ENCODE measurements at places on chromosomes 13 and 19.

GRCh38 chr19:49581007-49581508, at the start of gene PRRG2:
Gene PRRG2 (plus strand): TSS chr19:49581316. CDS start chr19:49583220, 1,904 bp downstream.
- no peak for DNase-seq

DNA sequence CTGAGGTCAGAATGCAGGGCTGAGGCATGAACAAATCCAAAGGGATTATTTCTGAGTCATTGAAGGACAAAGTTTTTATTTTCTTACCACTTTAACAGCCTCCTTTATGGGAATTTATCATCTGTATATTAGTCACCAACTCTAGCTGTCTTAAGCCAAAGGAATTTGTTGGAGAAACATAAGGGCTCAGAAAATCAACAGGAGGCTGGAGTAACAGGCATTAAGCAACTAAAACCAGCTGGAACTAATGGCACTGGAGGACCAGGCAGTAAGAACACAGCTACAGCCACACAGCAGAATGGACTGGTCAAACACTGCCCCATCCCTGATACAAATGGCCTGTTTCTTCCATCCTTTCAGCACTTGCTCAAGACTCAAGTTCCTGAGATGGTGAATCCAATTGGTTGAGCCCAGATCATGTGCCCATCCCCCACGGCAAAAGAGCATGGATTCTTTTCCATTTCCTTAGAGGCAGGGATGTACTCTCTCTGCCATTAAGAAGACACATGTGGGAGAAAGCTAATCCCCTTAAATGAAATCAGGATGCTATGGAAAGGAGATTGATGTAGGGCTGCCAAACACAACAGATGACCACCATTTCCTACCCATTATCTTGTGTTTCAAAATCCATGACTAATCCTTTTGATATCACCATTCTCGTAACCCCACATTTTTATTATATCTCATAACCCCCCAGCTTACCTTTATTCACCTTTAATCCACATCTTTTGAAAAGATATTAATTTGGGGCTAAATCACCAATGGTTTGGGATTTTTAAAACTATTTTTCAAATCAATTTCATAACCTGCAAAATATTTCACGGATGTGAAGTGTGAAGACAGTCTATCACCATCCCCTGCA, 157.0 kb upstream of the FNDC3A start:
- DNase-seq = no peak

- DNase-seq = no peak
Observed at GRCh38 chr13:94033098-94033497, 446.4 kb downstream of the DCT start.

DNA sequence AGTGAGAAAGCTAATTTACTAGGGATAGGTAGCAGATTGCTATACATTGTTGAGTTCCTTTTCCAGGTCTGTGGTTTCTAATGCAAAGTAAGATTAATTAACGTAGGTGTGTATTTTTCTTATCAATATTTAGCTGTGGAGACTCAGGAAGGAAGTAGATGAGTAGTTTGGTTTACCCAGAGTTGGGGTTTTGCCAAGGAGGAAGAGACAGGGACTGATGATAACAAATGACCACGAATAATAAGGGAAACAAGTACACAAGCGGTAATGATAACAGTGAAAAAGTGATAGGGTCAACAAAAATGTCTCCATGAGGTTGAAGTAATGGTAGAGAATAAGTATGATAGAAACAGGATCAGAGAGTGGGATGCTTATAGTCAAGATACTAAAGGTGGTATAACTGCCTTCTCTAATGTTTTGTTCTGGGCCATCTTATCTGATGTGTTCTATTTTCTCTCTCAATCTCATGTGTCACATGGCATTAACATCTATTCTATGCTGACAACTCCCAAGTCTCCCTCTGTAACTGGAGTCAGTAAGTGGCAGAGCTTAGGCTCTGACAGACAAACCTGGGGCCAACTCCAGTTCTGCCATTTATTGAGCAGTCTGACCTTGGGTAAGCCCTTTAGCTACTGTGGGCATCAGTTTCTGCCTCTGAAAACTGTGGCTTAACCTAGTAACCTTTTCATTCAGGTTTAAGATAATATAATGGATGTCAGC, 8.8 kb downstream of the OBI1 start:
- no peak for DNase-seq

DNA sequence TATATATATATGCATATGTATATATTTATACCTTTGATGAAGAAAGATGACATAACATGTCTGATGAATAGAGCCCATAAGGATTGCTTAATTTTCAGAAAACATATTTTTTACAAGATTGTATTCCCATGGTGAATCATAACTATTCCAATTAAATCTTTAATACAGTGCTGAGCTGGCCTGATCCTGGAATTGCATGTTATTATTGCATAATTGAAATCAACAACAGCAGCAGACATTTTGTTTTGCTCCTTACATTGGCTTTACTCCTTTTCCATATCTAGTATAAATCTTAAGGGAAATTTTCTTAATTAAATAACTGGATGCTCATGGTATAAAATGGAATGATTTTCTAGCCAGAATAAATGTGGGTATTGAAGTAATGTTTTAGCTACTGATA, 22.0 kb downstream of the POSTN start:
- DNase-seq = no peak

DNA sequence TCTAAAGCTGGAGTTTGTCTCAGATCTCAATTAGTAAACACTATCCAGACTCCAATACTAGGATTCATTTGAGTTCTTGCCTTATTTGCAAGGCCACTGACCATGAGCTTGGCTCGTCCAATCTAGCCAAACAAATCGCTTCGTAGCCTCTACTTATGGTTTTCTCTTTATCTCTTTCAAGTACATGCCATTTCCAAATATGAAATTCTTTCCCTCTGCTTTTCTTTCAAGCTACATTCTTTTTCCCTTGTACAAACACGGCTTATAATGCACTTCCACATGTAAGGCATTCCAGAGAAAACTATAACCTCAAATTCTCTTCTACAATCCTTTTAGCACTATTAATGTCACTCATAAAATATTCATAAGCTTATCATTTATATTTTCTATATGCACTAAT, 10.9 kb upstream of the N4BP2L1 start:
- no peak for DNase-seq

- no peak for DNase-seq
Observed at GRCh38 chr19:38693380-38694223, 46.2 kb downstream of the ACTN4 start.

DNA sequence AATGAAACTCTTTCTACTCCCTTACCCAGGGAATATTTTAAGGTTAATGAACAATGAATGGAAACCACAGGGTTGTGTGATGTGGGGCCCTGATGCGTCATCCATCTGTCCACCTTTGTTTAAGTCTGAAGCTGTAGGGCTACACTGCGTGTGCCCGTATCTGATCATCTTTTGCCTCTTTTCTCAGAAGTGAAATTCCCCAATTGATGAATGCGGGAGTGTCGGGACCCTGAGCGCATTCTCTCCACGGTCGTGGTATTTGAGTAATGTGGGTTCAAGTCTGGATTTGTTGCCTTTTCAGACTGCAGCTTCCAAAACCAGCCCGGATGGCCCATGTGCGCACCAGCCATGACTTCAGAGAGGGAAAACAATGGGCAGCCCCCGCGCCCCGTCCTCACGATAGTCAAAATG, 112.3 kb downstream of the COL4A2 start:
- DNase-seq = no peak

GRCh38 chr13:108551674-108552073, 77.7 kb upstream of the MYO16 start:
- DNase-seq = no peak

- DNase-seq = no peak
Observed at GRCh38 chr19:53333066-53333462, 485 bp upstream of the ZNF845 start.

- no peak for DNase-seq
Observed at GRCh38 chr19:58395220-58395978, at the start of gene RNF225. Gene RNF225 (plus strand): TSS chr19:58395656. CDS start chr19:58396090, 434 bp downstream.

GRCh38 chr13:76383676-76384461, 502.3 kb downstream of the KCTD12 start:
- no peak for DNase-seq

- no peak for DNase-seq
Observed at GRCh38 chr13:113724016-113724758, 34.8 kb upstream of the TMEM255B start.

GRCh38 chr13:78875792-78876580, 217.0 kb upstream of the OBI1 start:
- DNase-seq = no peak

GRCh38 chr13:49369866-49370265, 74.0 kb downstream of the CAB39L start:
- no peak for DNase-seq

GRCh38 chr13:79631051-79631659, 150.2 kb downstream of the NDFIP2 start:
- no peak for DNase-seq

DNA sequence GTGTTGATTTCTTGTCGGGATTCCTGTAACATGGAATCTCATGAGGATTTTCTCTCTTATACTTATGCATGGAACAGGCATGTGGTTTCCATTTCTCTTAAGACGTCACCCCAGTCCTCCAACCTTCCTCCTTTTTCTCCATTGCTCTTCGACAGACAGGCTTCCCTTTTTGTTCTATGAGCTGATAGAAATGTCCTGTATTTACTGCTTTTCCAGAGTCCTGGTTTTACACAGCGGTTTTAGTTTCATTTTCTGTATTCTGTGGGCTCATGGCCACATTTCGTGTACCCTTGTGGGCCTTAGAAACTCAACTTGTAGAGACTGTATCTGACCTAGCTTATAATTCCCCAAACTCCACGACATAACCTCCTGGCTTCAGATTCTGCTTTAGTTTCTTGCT, 113.1 kb downstream of the PAN3 start:
- DNase-seq = no peak

DNA sequence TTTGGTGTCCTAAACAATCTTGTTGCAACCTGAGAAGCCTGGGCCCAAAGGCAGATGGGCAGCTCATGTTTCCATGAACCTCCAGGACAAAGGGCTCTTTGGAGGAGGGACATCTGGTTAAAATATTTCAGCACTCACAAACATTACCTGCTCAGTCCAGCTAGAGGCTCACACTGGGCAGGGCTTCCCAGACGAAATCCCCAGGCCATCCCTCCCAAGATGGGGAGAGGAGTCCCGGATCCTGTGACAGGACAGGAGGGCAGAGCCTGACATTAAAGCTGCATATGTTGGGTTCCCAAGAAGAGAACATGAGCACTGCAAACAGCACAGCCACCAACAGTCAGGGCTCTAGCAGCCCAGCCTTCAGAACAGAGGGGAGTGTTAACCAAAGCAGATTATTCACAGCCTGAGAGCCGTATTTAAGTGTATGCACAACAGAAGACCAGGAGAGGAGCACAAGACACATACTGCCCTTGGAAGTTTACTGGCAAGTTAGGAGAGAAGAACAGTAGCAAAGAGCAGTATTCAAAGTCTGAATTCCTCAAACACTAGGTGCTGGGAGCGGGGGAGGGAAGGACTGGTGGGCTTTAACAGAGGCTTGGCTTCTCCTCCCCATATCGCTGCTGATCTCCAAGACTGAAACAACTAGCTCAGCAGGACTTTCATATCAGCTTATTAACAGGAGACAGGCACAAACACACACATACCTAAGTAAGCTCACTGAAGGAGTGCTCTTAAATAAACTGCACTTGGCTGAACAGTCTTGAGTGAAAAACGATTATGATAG, 12.3 kb downstream of the ATP7B start:
- no peak for DNase-seq

- DNase-seq = no peak
Observed at GRCh38 chr13:109165417-109165904, 536.0 kb downstream of the MYO16 start.

- DNase-seq = no peak
Observed at GRCh38 chr19:35348911-35349611, 1.4 kb downstream of the FFAR1 start.

GRCh38 chr19:41939861-41940730, 11.8 kb upstream of the ERFL start:
- DNase-seq = no peak
